ENCODE measurements at places on chromosomes 6 and 20. TPM values are rescaled to one million over a fixed set of nuclear protein-coding genes. Genes with fewer than 3 reads are reported as not detected.

ZBTB12 gene
- 21.9 TPM for total RNA-seq

TBC1D32 gene
- total RNA-seq: 32.2 TPM

ADAM33 gene
- total RNA-seq: 2.0 TPM

LAMA4 gene
- total RNA-seq: 19.7 TPM

CLPSL2 gene
- total RNA-seq: not detected

FAM209A gene
- not detected for total RNA-seq

SPDEF gene
- total RNA-seq: not detected

SEMG1 gene
- not detected for total RNA-seq

ADGRG6 gene
- total RNA-seq: 19.4 TPM

TP53TG5 gene
- not detected for total RNA-seq

FOXQ1 gene
- 1.7 TPM for total RNA-seq

SLC17A1 gene
- total RNA-seq: not detected

OGFRL1 gene
- 23.8 TPM for total RNA-seq

All from temporal lobe (tissue), 4 donors.